SK-N-SH (cell line): ENCODE measurements at places on chromosomes 12 and 14. TPM values are rescaled to one million over a fixed set of nuclear protein-coding genes. Genes with fewer than 3 reads are reported as not detected.

The TXNRD1 gene
- polyA plus RNA-seq = 143 and 220 TPM in 2 replicates

The TAS2R42 gene
- not detected in 2 replicates for polyA plus RNA-seq

The IQSEC3 gene
- polyA plus RNA-seq = 0.02 and 0.08 TPM in 2 replicates

The AQP6 gene
- polyA plus RNA-seq = 0.10 and 0.21 TPM in 2 replicates

The CYP27B1 gene
- 1.7 and 2.3 TPM in 2 replicates for polyA plus RNA-seq

The SYT1 gene
- polyA plus RNA-seq = 12.7 and 17.0 TPM in 2 replicates

The FAM234B gene
- polyA plus RNA-seq = 3.7 and 4.9 TPM in 2 replicates

The PSMD9 gene
- polyA plus RNA-seq = 227 and 234 TPM in 2 replicates

- peak; percentile 97 for DNase-seq
Observed at GRCh38 chr12:47773062-47773857, at the start of gene SLC48A1. Gene SLC48A1 (plus strand): TSS chr12:47773238. CDS start chr12:47773305, 67 bp downstream.

GRCh38 chr12:24111616-24112015 is 162.1 kb upstream of the SOX5 start:
- DNase-seq = no peak

DNA sequence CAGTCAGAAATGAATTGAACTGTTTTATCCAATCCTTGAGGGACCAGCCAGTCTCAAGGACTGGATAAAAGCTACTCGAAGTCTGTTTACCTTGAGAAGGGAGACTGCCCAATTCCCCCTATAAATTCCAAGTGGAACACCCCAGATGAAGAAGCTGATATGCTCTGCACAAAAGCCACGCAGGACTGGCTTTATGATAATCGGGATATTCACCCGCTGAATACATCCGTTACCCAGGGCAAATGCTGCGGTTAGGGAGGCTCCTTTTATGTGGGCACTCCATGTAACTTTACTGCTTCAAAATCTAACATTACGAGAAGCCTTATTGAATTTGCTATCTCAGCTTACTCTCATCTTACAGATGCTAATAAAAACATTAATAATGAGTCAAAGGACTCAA is 119.1 kb downstream of the DENND5B start:
- no peak for DNase-seq

DNA sequence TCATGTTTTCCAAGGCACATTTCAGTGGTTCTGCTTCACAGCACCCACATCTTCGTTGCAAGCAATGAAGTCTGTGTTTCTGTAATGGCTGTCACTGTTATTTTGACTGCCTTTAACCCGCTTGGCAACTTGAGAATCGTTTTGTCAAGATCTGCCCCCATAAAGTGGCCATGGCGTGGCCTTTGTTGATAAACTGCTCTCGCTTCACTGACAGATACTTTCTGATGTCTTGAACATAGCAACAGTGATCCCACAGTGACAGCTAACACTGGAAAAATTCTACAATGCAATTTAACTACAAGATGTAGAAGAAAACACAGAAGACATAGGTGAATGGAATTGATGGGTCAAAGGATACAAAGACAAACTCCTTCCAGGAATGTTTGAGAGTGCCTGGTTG is 184.2 kb downstream of the KLHL28 start:
- no peak for DNase-seq

DNA sequence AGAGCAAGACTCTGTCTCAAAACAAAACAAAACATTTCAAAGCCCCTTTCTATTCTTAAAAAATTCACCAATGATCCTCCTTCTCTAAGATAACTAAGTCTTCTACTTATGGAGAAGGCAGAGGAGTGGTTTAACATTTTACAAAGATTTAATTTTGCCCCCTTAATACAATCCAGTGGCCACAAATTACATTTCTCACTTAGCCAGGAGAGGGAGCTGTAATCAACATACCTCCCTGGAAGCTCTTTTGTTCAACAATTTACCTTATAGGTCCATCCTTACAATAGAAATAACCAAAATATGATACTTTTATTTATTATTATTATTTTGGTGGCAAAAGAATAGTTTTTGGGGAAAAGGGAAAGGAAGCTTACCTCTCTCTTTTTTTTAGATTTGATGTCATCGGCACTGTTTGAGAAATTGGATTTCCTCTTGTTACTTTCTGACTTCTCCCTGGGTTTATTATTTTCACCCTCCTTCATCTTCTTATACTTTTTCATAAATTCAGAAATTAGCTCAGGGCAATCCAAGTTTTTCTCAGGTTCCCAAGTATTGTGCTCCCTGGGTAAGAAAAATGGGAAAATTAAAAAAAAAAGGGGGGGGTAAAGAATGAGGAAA is 28.1 kb downstream of the CBX5 start:
- DNase-seq = peak; percentile 73

- no peak for DNase-seq
Observed at GRCh38 chr12:51922762-51923505, 15.6 kb downstream of the ACVRL1 start.

- DNase-seq = no peak
Observed at GRCh38 chr12:95474660-95474958, 657 bp downstream of the METAP2 start.

DNA sequence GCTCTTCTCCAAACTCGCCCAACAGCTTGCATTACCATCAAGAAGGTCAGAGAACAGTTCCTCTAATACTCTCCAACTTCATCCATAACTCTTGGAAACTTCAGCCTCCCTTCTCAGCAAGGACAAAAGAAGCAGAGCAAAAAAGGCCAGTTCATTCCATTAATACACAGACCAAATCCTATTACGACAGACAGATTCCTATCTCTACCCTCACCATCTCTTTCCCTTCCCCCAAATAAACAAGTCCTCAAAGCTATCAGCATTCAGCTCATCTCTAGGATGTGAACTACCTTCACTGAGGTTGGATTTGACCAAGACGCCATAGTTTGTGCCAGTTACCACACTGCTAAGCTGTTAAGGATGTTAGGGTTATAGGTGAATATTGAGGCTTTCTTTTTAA is 25.2 kb downstream of the SINHCAF start:
- no peak for DNase-seq

DNA sequence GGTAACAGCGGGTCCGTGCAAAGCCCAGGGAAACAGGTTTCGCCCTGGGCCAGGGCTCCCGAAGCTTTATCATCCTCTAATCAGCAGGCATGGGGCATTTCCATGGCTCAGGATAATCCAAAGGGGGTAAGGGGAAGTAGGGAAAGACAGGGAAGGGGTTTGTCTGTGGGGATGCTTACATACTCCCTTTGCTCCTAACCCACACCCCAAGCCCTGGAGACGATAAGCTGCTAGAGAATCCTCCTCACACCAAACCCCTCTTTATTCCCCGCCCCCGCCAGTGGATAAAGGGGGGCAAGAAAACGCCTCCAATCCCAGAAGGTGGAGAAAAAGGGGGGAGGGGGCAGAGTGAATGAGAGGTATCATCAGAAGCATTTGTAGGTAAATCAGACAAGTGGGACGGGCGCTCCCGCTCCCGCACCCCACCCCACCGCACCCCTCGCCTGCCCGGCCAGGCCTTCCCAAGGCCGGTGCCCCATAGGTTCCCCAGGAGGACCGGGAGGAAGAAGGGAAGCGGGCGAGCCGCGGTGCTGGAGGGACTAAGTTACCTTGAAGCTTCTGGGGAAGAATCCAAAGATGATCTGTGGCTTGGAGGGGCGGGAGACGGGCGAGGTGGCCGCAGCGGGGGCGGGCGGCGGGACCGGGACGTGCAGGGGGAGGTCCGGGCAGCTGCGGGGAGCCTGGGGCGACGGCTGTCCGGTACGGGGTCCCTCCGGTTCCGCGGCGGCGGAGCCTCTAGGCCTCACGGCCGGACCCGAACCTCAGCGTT is 762 bp downstream of the PPP2R5E start:
- DNase-seq = peak; percentile 62

- DNase-seq = no peak
Observed at GRCh38 chr12:31337952-31338351, 12.0 kb upstream of the SINHCAF start.

GRCh38 chr12:2986876-2987275 is 27.7 kb downstream of the TEAD4 start:
- no peak for DNase-seq

DNA sequence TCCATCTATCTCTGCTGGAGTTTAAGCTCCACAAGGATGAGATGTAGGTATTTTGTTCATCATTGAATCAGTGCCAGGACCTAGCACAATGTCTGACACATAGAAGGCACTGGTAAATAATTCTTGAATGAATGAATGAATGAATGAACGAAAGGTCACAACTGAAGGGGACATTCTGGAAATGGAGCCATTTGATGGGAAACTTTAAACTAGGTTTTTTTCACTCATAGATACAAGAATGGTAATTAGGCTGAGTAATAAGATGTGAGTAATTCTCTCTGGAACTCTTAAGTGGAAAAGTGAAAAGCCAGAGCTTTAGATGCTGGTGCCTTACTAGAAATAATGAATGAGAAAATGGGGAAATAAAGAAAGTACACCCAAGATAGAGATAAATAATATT is 44.3 kb downstream of the SCN8A start:
- no peak for DNase-seq

GRCh38 chr12:25824734-25825133 is 133.7 kb upstream of the RASSF8 start:
- no peak for DNase-seq

DNA sequence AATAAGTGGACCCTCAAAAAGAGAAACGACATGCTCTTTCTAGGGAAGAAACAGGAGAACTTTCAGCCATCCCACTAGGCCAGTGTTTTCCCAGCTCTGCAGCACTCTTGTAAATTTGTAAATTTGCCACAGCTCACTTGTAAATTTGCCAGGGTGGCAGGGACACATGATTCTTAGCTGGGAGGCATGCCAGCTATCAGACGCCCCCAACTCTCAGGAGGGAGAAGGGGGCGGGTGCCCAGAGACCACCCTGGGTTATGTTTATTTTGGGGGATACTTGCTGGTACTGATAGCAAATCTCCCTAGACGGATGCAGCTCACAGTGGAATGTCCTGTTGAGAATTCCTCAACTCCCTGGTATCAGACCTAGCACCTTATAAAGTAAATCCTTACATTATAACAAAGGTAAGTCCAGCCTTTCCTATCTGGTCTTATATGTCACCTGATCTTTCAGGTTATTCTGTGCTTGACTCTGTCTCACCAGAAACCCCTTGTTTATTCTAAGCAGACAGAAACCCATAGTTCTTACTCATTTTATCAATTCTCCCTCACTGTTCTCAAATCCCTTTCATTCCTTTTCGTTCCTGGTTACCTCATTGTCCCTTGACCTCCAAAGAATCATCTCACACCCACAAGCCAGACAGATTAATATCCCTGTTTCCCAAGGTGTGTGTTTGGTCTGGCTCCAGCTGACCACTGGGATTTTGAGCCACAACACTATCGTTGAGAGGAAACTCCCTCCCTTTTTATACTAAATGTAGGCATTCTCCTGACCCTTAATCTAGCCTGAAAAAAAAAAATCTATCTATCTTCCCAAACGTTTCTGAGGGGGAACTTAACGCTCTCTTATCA is 69.3 kb upstream of the HMGA2 start:
- DNase-seq = no peak

DNA sequence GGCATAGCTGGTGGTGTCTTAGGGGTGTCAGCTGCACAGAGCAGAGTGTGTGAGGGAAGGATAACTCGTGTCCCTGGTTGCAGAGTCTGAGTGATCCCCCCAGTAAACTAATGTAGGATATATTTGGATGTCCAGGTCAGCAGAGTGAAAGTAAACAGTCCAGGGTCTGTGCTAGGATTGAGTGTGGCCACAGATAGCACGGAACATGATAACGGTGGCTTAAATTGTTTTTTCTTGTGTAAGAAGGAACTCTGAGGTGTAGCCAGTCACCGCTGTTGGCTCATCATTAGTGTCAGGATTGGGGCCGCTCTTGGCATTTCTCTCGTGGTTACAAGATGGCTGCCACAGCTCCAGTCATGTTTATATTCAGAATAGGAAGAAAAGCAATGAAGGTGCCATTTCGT is 97.3 kb downstream of the DERA start:
- DNase-seq = no peak
